Activated naive CD4-positive, alpha-beta T cell treated with anti-CD3 and anti-CD28 coated beads, Interleukin-2, amount 50 U/mL, for 16 hours (primary cell): ENCODE measurements at places on chromosomes 7 and 10.

GRCh38 chr7:1569440-1569832 lies 396 bp downstream of the PSMG3 start:
- no peak for DNase-seq

- no peak for DNase-seq
Observed at GRCh38 chr10:23284155-23284554, 60.4 kb downstream of the C10orf67 start.

DNA sequence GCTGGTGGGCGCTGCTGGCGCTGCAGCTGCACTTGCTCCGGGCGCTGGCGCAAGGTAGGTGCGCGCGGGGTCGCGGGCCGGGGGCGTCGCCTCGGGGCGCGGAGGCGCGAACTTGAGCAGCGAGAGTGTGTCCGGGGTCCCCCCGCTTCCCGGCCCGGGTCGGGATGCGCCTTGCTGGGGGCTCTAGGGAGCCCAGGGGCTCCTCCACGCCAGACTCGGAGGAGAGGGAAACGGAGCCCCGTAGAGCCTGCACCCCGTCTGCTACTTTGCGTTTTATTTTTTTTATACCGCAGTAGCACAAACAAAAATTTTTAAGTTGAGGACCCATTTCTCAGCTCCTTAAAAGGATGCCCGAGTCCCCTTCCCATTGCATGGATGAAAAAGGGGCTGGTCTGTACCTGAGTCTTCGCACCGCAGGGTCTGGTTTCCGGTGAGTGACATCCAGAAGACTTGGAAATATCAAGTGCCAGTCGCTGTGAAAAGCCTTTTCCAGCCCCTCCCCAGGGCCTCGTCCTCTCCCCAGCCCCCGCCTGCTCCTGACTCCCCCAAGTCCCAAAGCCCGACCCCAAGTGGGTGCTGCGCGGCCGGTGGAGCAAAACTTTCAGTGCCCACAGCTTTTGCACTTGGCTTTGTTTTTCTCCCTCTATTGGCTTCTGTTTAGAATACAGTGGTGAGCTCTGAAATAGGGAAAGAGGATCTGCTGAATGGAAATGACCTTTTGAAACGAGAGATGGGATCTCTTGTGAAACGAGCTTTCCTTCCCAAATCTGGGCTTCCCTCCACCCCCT lies 973 bp downstream of the SDK1 start:
- DNase-seq: peak; percentile 15

DNA sequence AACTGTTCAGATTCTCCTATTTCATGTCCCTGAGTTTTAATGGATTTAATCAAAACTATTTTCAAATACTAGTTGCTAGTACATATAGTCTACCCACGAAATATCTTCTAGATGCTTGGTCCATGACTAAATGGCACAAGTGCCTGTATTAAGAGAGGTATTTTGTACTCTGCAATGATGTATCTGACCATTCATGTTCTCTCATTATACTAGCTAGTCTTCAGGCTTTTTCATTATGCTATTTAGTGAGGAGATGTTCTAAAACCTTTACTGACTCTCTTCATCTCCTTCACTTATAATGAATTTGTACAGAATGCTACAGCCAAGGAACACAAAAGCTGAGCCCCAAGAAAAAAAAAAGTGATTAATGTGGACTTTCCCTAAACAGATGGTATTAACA lies 222.5 kb downstream of the AHR start:
- no peak for DNase-seq

- DNase-seq: no peak
Observed at GRCh38 chr7:595621-596010, 76.0 kb upstream of the PDGFA start.

GRCh38 chr10:62819141-62819920 lies 3.2 kb upstream of the EGR2 start:
- peak; percentile 14 for DNase-seq

- no peak for DNase-seq
Observed at GRCh38 chr10:6198171-6198570, 4.6 kb upstream of the PFKFB3 start.

GRCh38 chr7:133479456-133480065 lies 226.7 kb downstream of the EXOC4 start:
- no peak for DNase-seq
